ENCODE measurements at places on chromosomes 5 and 9. TPM values are rescaled to one million over a fixed set of nuclear protein-coding genes. Genes with fewer than 3 reads are reported as not detected.

UCK1 gene
- 25.0 TPM for polyA plus RNA-seq

GABRA6 gene
- not detected for polyA plus RNA-seq

PTGDS gene
- not detected for polyA plus RNA-seq

MARCOL gene
- polyA plus RNA-seq = not detected

FOXD4L5 gene
- polyA plus RNA-seq = not detected

ENTPD2 gene
- 1.4 TPM for polyA plus RNA-seq

EPB41L4B gene
- polyA plus RNA-seq = 3.7 TPM

HAPLN1 gene
- not detected for polyA plus RNA-seq

DYNC2I2 gene
- polyA plus RNA-seq = 84.8 TPM

PCDHA5 gene
- not detected for polyA plus RNA-seq

EQTN gene
- 0.14 TPM for polyA plus RNA-seq

GGTA1 gene
- not detected for polyA plus RNA-seq

SLC22A4 gene
- 0.87 TPM for polyA plus RNA-seq

SPINK7 gene
- not detected for polyA plus RNA-seq

CLIC3 gene
- polyA plus RNA-seq = 1.3 TPM

ADRB2 gene
- polyA plus RNA-seq = 10.8 TPM

TAF1L gene
- not detected for polyA plus RNA-seq

CKMT2 gene
- polyA plus RNA-seq = not detected

DPYSL3 gene
- polyA plus RNA-seq = 14.5 TPM

PRDM9 gene
- not detected for polyA plus RNA-seq

GLRA1 gene
- not detected for polyA plus RNA-seq

NPDC1 gene
- 11.5 TPM for polyA plus RNA-seq

LCN9 gene
- not detected for polyA plus RNA-seq

TUSC1 gene
- 11.7 TPM for polyA plus RNA-seq

OGN gene
- polyA plus RNA-seq = not detected

GRM6 gene
- polyA plus RNA-seq = not detected
